Fibroblast of lung (primary cell): ENCODE measurements at places on chromosomes 5 and 9. TPM values are rescaled to one million over a fixed set of nuclear protein-coding genes. Genes with fewer than 3 reads are reported as not detected.

Gene SPINK7
- not detected in 2 replicates for polyA plus RNA-seq

Gene TAF11L10
- polyA plus RNA-seq: not detected in 2 replicates

Gene OLFM1
- polyA plus RNA-seq: 2.0 and 7.6 TPM in 2 replicates

Gene S1PR3
- 23.8 and 29.9 TPM in 2 replicates for polyA plus RNA-seq

Gene TRIP13
- 11.7 and 36.4 TPM in 2 replicates for polyA plus RNA-seq

Gene ADGRD2
- polyA plus RNA-seq: not detected in 2 replicates

GRCh38 chr5:36360307-36360706 lies 58.6 kb upstream of the RANBP3L start:
- H3K4me3 ChIP-seq: no peak overlapping the region
- no peaks in the 10 kb centered on the region for H3K36me3 ChIP-seq
- H3K27ac ChIP-seq: no peak overlapping the region
- DNase-seq: peak; percentile 17

GRCh38 chr5:144778561-144778960 lies 607.9 kb downstream of the KCTD16 start:
- no peaks in the 10 kb centered on the region for H3K27me3 ChIP-seq
- no peak overlapping the region for H3K27ac ChIP-seq
- peak; percentile 2 for DNase-seq

GRCh38 chr5:43215073-43215631 lies 23.1 kb downstream of the NIM1K start:
- no peak overlapping the region for H3K27ac ChIP-seq
- no peaks in the 10 kb centered on the region for H3K27me3 ChIP-seq
- peak; percentile 20 for DNase-seq
- no peaks in the 10 kb centered on the region for H3K36me3 ChIP-seq

- no peaks in the 10 kb centered on the region for H3K27me3 ChIP-seq
- no peak overlapping the region for H3K4me3 ChIP-seq
- no peaks in the 10 kb centered on the region for H3K36me3 ChIP-seq
- H3K4me1 ChIP-seq: no peaks in the 10 kb centered on the region
Measured at GRCh38 chr5:115785381-115786065, 30.9 kb downstream of the CDO1 start.

- DNase-seq: no peak
- H3K4me1 ChIP-seq: no peaks in the 10 kb centered on the region
- no peak overlapping the region for H3K4me3 ChIP-seq
Measured at GRCh38 chr9:15782106-15782505, 229.3 kb downstream of the CCDC171 start.

- H3K36me3 ChIP-seq: no peaks in the 10 kb centered on the region
- H3K4me3 ChIP-seq: no peak overlapping the region
- no peaks in the 10 kb centered on the region for H3K27me3 ChIP-seq
- DNase-seq: peak; percentile 18
Measured at GRCh38 chr9:91483835-91484234, 60.2 kb upstream of the NFIL3 start.

DNA sequence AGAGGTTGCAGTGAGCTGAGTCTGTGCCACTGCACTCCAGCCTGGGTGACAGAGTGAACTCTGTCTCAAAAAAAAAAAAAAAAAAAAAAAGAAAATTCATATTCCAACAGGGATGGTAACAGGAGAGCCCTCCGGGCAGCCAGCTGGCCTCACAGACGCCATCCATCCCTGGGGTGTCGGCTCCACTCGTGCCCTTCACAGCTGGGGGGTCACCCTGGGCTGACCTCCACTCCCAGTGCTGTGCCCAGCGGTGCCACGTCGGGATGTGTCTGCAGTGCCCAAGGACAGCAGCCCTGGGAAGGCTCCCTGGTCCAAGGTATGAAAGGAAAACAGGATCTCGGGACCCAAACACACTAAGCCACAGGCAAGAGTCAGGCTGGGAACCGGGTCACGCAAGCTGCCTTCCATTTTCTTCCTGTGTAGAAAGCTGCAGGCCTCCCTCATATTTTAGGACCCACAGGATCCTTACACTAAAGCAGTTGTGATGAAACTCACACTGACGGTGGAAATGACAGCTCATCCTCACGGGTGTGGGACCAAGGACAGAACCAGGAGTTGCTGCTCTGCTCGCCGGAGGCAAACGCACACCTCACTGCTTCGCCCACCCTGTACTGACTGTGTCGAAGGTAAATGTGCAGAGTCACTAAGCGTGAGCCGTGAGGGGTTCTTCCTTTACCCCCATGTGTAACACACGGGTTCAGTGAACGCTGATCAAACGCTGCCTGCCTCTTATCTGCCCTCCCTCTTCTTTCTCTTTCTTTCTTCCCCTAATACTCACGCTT lies 5.3 kb downstream of the SLC12A7 start:
- H3K4me3 ChIP-seq: no peak overlapping the region
- H3K27ac ChIP-seq: no peak overlapping the region
- no peaks in the 10 kb centered on the region for H3K36me3 ChIP-seq
- peaks cover 13% of the 10 kb centered on the region for H3K4me1 ChIP-seq
- DNase-seq: no peak
- no peaks in the 10 kb centered on the region for H3K27me3 ChIP-seq

DNA sequence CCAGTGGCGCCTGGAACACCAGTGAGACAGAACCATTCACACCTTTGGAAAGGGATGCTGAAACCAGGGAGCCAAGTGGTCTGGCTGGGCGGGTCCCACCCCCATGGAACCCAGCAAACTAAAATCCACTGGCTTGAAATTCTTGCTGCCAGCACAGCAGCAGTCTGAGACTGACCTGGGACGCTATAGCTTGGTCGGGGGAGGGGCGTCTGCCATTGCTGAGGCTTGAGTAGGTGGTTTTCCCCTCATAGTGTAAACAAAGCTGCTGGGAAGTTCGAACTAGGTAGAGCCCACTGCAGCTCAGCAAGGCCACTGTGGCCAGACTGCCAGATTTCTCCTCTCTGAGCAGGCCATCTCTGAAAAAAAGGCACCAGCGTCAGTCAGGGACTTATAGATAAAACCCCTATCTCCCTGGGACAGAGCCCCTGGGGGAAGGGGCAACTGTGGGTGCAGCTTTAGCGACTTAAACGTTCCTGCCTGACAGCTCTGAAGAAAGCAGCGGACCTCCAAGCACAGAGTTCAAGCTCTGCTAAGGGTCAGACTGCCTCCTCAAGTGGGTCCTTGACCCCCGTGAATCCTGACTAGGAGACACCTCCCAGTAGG lies 42.0 kb upstream of the FKTN start:
- H3K36me3 ChIP-seq: peaks cover 1% of the 10 kb centered on the region
- no peaks in the 10 kb centered on the region for H3K4me1 ChIP-seq
- no peaks in the 10 kb centered on the region for H3K27me3 ChIP-seq
- H3K4me3 ChIP-seq: no peak overlapping the region
- no peak for DNase-seq
- H3K27ac ChIP-seq: no peak overlapping the region

GRCh38 chr5:137236252-137236651 lies 262.9 kb downstream of the SPOCK1 start:
- H3K36me3 ChIP-seq: no peaks in the 10 kb centered on the region
- H3K27me3 ChIP-seq: no peaks in the 10 kb centered on the region
- DNase-seq: peak; percentile 44
- no peaks in the 10 kb centered on the region for H3K4me1 ChIP-seq
- H3K4me3 ChIP-seq: no peak overlapping the region

DNA sequence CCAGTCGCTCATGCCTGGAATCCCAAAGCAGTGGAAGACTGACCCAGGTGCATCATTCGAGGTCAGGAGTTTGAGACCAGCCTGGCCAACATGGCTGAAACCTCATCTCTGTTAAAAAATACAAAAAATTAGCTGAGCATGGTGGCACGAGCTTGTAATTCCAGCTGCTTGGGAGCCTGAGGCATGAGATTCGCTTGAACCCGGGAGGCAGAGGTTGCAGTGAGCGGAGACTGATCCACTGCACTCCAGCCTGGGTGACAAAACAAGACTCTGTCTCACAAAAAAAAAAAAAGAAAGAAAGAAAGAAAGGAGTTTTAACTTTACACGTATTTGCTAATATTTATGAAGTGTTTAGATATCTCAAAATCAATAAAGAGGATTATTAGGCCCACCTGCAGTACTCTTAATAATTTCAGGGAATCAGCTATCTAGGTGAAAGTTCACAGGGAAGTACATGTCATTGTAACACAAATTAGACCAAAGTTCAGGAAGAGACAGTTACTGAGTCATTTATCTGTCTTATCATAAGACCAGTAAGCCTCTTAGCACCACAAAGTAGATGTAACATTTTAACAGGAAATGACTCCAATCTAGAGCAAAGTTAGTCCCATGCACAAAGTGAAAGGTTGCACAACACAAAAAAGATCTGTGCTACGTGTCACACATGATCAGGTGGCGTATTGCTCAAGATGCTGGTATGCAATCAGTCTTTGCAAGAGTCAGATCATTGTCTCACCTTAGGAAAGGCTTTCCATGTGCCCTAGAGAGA lies 34.1 kb upstream of the PLIN2 start:
- no peaks in the 10 kb centered on the region for H3K27me3 ChIP-seq
- peak overlapping the region; percentile 76 for H3K27ac ChIP-seq
- DNase-seq: peak; percentile 98
- H3K4me3 ChIP-seq: no peak overlapping the region
- H3K36me3 ChIP-seq: no peaks in the 10 kb centered on the region
- peaks cover 4% of the 10 kb centered on the region for H3K4me1 ChIP-seq

GRCh38 chr9:95896580-95896979 lies 21.1 kb downstream of the ERCC6L2 start:
- no peak overlapping the region for H3K27ac ChIP-seq
- no peaks in the 10 kb centered on the region for H3K27me3 ChIP-seq
- no peak overlapping the region for H3K4me3 ChIP-seq
- no peak for DNase-seq
- peaks cover 1% of the 10 kb centered on the region for H3K36me3 ChIP-seq

DNA sequence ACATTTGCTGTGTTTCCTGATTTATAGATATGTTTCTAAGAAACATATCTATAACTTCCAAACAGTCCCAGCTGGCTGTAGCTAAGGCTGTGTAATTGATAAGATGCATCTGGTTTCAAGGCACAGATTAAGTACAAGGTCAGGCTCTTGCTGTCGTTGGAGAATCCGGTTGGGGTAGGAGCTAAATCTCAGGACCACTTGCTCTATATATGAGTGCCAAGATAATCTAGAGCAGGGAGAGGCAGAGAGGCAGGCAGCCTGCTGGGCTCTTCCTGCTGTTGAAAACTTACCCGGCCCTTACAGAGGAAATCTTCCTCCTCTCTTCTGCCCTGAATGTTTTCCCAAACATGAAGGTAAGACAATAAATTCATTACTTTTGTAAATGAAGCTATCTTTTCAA lies at the start of gene C7:
C7 (plus strand) TSS at position 234 of the 400 bp plus-strand sequence; CDS start at position 348, 114 bp downstream.
- H3K36me3 ChIP-seq: no peaks in the 10 kb centered on the region
- no peak within 1 kb of the TSS for H3K27ac ChIP-seq
- H3K4me1 ChIP-seq: no peaks in the 10 kb centered on the region
- peak; percentile 91 for DNase-seq

DNA sequence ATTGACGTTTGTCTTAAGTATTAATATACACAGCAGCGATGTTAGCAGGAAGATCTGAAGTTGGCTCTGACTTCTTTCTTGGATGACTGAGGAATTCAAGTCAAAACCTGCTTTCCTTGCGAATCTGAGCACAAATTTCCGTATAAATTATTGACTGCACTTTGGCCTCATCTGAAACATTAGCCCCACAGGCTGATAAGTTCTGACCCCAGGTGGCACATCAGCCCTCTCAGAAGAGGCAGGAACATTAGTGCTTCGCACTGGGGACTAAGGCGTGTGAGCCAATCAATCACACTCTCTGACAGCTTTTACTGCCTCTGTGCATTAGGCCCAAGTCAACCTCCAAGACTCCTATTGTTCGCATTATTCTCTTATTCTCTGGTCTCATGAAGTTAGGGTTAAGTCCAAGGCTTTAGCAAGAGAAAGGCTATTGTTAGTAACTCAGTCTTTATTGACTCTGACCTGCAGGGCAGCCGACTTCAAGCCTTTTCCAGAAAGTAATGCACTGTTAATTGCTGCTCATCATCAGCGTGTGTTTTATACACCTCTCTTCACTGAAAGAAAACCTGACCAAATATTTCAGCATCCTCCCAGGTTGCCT lies 84.2 kb downstream of the ZNF608 start:
- H3K27ac ChIP-seq: peak overlapping the region; percentile 70
- H3K27me3 ChIP-seq: no peaks in the 10 kb centered on the region
- no peak overlapping the region for H3K4me3 ChIP-seq
- no peak for DNase-seq
- H3K36me3 ChIP-seq: no peaks in the 10 kb centered on the region

DNA sequence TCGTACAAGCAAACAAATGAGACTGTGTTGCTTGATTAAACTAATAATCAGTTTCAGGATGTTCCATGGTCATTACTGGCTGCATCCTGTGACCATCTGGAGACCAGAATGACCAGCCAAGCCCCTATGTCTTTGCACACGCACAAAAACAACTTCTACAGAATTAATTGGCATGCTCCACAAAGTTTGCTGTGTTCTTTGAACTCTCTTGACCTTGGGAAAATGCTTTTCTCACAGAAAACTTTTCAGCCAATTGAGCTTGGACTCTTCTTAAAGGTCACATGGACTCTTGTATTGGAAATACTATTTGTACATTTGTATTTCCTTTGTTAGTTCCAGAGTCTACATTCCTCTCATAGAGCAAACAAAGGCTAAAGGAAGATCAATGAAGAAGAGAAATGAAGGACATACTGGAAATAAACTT lies 147.8 kb downstream of the ARRDC3 start:
- H3K4me1 ChIP-seq: no peaks in the 10 kb centered on the region
- H3K36me3 ChIP-seq: no peaks in the 10 kb centered on the region
- H3K27ac ChIP-seq: no peak overlapping the region

- H3K27me3 ChIP-seq: no peaks in the 10 kb centered on the region
- peaks cover 12% of the 10 kb centered on the region for H3K4me1 ChIP-seq
- DNase-seq: peak; percentile 99
- H3K4me3 ChIP-seq: no peak overlapping the region
- H3K36me3 ChIP-seq: peaks cover 5% of the 10 kb centered on the region
Measured at GRCh38 chr9:132651259-132651658, 18.5 kb downstream of the DDX31 start.

DNA sequence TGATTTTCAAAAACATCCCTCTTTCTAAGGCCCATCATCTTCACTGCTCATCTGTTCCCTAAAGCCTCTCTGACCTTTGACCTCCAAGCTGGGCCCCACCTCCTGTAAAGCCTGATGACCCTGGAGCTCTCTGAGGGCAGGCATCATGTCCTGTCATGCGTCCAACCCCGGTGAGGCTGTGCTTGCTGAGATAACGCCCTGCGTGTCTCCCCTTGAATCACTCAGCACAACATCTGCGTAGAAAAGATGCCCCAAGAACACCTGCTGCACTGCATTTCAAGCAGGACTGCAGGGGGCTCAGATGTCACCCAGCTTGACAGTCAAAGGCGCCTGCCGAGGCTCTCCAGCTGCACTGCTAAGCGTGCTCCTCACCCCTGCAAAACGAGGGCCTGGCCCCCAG lies 78.0 kb downstream of the OTULIN start:
- no peak for DNase-seq
- H3K27me3 ChIP-seq: no peaks in the 10 kb centered on the region
- H3K36me3 ChIP-seq: no peaks in the 10 kb centered on the region
- H3K4me1 ChIP-seq: no peaks in the 10 kb centered on the region
- H3K27ac ChIP-seq: no peak overlapping the region
